ENCODE measurements at places on chromosomes 7 and 10. TPM values are rescaled to one million over a fixed set of nuclear protein-coding genes. Genes with fewer than 3 reads are reported as not detected.

DNA sequence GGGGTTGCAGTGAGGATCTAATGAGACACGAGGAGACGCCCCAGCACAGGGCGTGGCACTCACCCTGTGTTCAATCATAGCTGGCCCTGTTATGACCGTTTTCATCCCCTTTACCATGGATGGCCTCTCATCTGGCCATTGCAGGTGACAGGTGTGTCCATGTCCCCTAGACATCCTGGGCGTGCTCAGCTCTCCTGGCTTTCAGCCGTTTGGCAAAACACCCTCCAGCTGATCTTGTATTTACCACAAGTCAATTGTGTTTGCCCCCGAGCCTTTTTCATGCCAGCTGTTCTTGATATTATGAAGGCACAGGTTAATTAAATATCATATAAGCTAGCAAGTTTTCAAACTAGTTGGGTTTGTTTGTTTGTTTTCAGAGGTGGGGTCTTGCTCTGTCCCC, 97.1 kb downstream of the CHST15 start:
- DNase-seq, result no peak

Gene UNCX
- total RNA-seq, result not detected

GRCh38 chr10:33262871-33263270, 71.6 kb downstream of the NRP1 start:
- DNase-seq, result no peak

GRCh38 chr10:62457598-62457997, 83.4 kb downstream of the ZNF365 start:
- DNase-seq, result no peak

DNA sequence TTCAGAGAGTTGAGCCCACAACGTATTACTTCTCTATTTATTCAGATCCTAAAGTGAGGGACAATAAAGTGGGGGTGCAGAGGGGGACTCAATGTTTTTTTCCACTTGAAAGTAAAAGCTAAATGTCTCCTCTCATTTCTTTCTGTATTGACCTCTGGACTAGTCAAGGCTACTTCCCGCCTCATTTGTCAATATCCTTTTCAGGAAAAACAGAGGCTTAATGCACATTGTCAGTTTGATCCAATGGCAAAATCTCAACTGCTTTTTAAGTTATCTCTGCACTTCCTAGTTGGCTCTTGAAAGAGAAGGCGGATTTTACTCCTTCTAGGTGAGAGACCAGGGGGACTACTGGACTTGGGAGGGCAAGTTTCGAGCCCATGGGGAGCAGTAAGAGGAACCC, 56.4 kb downstream of the HIPK2 start:
- no peak for DNase-seq

DNA sequence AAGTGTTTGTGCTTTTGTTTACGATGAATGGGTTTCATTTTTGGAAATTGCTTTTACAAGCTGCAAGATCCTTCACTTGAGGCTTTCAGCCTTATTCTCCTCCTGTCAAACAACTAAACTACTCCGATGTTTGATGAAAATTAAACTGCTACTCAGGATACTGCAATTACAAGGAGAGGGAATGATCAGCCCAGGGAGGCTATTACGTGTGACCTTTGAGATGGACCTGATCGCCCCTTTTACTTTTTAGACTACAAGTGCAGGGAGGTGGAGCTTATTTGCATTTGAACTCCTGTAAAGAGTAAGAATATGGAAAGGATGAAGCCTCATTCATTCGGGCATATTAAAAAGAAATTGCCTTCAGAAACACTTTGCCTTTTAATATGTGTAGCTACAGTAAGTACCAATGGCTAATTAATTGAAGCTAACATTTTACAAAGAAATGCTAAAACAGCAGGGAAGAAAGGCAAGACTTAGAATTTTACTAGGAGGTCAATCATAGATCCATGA, 219.1 kb downstream of the PHTF2 start:
- DNase-seq, result no peak

Gene OR2A1
- total RNA-seq, result 0.13 TPM

Gene UPK3BL2
- total RNA-seq, result 1.6 TPM

GRCh38 chr7:47771990-47772360, 176.3 kb downstream of the PKD1L1 start:
- DNase-seq, result no peak

GRCh38 chr10:34696423-34696822, 118.7 kb downstream of the PARD3 start:
- DNase-seq, result peak; percentile 80

Measured in GM23248 (cell line).